Skin of body (tissue), 3 donors: ENCODE measurements at places on chromosomes 16 and 17. TPM values are rescaled to one million over a fixed set of nuclear protein-coding genes. Genes with fewer than 3 reads are reported as not detected.

The CTRL gene
- 0.49 TPM for total RNA-seq

The LITAFD gene
- total RNA-seq = not detected

The OMG gene
- 0.20 TPM for total RNA-seq

The C16orf86 gene
- 1.8 TPM for total RNA-seq

The ERI2 gene
- 16.4 TPM for total RNA-seq

The COTL1 gene
- 14.6 TPM for total RNA-seq

The AATK gene
- 2.8 TPM for total RNA-seq

The SLC9A5 gene
- 0.79 TPM for total RNA-seq

The IRX3 gene
- 13.1 TPM for total RNA-seq

The MPO gene
- 51.1 TPM for total RNA-seq

The MAF gene
- total RNA-seq = 31.6 TPM

The CCL4L2 gene
- total RNA-seq = 19.3 TPM

The KRT32 gene
- 28.0 TPM for total RNA-seq

The KIF2B gene
- not detected for total RNA-seq
